ENCODE measurements at places on chromosomes 2 and 18. TPM values are rescaled to one million over a fixed set of nuclear protein-coding genes. Genes with fewer than 3 reads are reported as not detected.

CXCR2 gene
- 0.20 TPM for total RNA-seq

MYOM1 gene
- 2.1 TPM for total RNA-seq

LYG1 gene
- total RNA-seq, result 1.3 TPM

APOB gene
- not detected for total RNA-seq

HOXD10 gene
- total RNA-seq, result not detected

GAREM2 gene
- total RNA-seq, result 3.5 TPM

EGR4 gene
- total RNA-seq, result not detected

CRACDL gene
- 0.22 TPM for total RNA-seq

TWIST2 gene
- total RNA-seq, result not detected

RAPH1 gene
- 1.7 TPM for total RNA-seq

TMEM200C gene
- not detected for total RNA-seq

MC4R gene
- total RNA-seq, result not detected

UGT1A4 gene
- not detected for total RNA-seq

ESPNL gene
- total RNA-seq, result not detected

ZNF385B gene
- not detected for total RNA-seq

GTF2A1L gene
- not detected for total RNA-seq

MBP gene
- 111 TPM for total RNA-seq

TFPI gene
- not detected for total RNA-seq

QPCT gene
- total RNA-seq, result not detected

PIEZO2 gene
- not detected for total RNA-seq

KCTD18 gene
- 20.4 TPM for total RNA-seq

STAT4 gene
- 84.4 TPM for total RNA-seq

FAM124B gene
- 0.64 TPM for total RNA-seq

FNDC4 gene
- total RNA-seq, result not detected

CNOT11 gene
- 80.7 TPM for total RNA-seq

LOXHD1 gene
- 0.25 TPM for total RNA-seq

FAP gene
- not detected for total RNA-seq

ASXL3 gene
- total RNA-seq, result not detected

PLEK gene
- total RNA-seq, result 0.60 TPM

FSIP2 gene
- total RNA-seq, result 0.17 TPM

AMER3 gene
- not detected for total RNA-seq

TXNDC2 gene
- not detected for total RNA-seq

THUMPD2 gene
- 11.5 TPM for total RNA-seq

WNT10A gene
- total RNA-seq, result 0.10 TPM

COQ10B gene
- total RNA-seq, result 16.7 TPM

PAX8 gene
- total RNA-seq, result 0.74 TPM

ELOA2 gene
- not detected for total RNA-seq

CHRNG gene
- not detected for total RNA-seq

DYSF gene
- total RNA-seq, result 0.12 TPM

CYS1 gene
- total RNA-seq, result 0.17 TPM

MLPH gene
- not detected for total RNA-seq

GALNT3 gene
- total RNA-seq, result 9.9 TPM

DCC gene
- total RNA-seq, result not detected

TMEM182 gene
- total RNA-seq, result 2.5 TPM

MOGAT1 gene
- total RNA-seq, result not detected

DES gene
- not detected for total RNA-seq

RAMP1 gene
- total RNA-seq, result 4.9 TPM

GALNT13 gene
- 0.15 TPM for total RNA-seq

ABCG5 gene
- not detected for total RNA-seq

NEB gene
- total RNA-seq, result 0.48 TPM

FASTKD1 gene
- 26.8 TPM for total RNA-seq

CDK15 gene
- total RNA-seq, result not detected

GREB1 gene
- 0.29 TPM for total RNA-seq

SERPINB7 gene
- total RNA-seq, result not detected

IL36B gene
- not detected for total RNA-seq

GPR75 gene
- 2.6 TPM for total RNA-seq

GALNT14 gene
- not detected for total RNA-seq

PTPRM gene
- 5.1 TPM for total RNA-seq

DSG1 gene
- total RNA-seq, result not detected

TEKT4 gene
- total RNA-seq, result not detected
